ENCODE measurements at places on chromosomes 2 and 18.
A peak's percentile ranks its signal among the peaks of the same experiment; 100 is the strongest.

- DNase-seq: no peak
Measured at GRCh38 chr18:79878741-79879378, 72.6 kb downstream of the SLC66A2 start.

DNA sequence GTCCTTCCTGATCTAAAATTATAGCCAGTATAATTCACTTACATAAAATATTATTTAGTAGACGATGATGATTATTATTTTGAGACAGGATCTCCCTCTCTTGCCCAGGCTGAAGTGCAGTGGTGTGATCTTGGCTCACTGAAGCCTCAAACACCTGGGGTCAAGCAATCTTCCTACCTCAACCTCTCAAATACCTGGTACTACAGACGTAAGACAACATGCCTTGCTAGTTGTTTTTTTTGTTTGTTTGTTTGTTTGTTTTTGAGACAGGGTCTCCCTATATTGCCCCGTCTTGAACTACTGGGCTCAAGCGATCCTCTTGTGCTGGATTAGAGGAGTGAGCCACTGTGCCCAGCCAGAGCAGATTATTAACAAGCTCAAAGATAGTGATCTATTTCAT, 399.1 kb upstream of the ZNF804A start:
- DNase-seq: no peak

DNA sequence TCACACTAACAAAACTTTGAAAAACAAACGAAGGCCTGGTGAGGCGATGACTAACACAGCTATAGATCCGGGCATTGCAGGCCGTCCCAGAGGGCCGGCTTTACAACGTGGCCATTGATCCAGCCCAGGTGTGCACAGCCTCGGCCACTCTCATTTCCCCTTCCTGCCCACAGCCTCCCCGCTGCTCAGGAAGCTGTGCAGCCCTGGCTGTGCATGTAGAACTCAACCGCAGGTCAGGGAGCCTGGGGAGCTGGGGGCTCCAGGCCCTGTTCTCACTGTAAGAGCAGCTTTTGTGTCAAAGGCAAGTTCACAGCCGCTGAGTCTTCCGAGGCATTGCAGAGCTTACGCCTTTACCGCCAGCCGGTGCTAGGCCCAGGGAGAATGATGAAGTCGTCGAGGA, 87.2 kb downstream of the LONRF2 start:
- DNase-seq: no peak

DNA sequence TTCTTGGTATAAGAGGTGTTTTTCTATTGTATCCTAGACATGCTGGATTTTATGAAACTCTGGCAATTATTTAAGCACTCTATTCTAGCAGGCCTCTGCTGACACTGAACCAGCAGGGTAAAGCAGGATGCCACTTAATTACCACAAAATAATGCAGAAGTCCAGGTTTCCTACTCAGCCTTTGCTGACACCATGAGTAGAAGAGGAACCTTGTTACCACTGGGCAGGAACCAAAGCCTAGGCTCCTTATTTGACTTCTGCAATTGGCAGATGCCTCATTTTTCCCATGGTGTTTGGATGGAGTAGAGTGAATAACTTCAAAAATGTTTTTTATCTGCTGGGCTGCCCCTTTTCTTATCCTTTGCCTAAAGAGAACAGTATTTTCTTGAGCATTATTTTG, 60.8 kb downstream of the THNSL2 start:
- DNase-seq: no peak

GRCh38 chr18:26656944-26657536, 108.7 kb upstream of the KCTD1 start:
- DNase-seq: no peak

DNA sequence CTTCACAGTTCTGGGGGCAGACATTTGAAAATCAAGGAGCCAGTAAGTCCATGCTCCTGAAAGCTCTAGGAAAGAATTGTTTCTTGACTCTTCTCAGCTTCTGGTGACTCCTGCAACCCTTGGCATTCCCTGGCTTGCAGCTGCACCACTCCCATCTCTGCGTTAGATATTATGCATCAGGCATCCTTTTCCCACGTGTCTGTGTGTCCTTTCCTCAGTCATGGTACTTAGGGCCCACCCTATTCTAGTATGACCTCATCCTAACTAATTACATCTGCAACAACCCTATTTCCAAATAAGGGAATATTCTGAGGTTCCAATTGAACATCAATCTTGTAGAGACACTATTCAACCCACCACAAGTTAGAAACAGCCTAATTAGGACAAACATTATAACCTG, 931.7 kb upstream of the CHAC2 start:
- no peak for DNase-seq

DNA sequence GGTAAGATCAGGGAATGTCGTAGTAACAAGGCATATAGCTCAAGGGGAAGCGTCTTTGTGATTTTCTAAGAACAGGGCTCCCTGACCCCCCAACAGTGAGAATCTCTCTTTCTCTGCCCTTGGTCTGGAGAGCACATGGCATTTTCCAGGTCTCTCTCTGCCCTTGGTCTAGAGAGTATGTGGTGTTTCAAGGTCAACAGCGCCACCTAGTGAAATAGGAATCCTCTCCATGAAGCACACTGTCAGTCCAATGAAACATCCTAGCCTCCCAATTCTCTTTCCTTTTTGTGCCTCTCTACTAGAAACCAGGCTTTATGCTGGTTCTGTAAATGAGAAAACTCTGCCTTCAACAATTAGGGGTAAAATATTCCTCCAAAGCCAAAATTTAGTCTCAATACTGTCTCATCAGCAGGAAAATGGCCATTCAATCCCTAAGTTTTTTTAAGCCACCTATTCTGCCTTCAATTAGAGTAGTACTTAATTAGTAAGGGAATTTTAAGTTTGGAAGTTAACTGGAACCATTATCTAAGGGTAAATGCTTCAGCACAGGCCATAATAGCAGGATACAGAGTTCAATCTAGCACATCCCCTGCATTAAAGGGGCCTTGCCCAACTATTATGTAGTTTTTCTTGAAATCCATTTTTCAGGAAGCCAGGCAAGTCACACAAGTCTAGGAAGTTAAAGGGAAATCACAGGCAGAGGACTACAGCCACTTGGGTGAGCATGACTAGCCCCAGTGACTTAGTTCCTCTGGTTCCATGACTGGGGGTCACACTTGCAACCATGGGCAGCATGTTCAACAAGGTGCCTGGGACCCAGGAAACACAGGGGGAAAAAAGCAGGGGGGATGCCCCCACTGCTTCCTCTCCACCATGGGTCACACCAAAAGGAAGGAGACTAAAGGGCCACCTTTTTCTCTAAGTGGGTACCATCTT, 12.4 kb downstream of the DYM start:
- DNase-seq: peak; percentile 38

DNA sequence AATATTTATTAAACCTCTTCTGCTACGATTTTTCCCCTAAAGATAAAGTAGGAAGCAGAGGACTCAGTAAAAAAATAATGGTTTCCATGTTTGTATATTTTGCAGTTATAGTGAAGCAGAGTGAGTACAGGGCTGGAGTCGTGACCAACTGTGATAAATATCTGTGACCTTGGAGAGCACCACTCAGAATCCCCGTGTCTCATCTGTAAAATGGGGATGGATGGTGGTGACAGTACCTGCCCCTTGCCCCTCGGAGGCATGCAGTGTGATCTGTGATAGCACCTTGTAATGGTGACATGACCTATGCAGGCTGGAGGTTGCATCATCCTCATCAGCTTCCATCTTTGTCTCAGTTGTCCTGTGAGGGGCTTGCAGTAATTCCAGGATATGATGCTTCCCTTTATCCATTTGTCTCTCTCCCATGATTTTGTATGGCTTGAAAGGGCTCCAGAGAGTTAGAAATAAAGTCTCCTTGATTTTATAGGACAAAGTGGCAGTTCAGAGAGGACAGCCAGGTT, 5.5 kb downstream of the TTL start:
- no peak for DNase-seq

GRCh38 chr2:17813010-17813741, 3.1 kb upstream of the MSGN1 start:
- DNase-seq: no peak

DNA sequence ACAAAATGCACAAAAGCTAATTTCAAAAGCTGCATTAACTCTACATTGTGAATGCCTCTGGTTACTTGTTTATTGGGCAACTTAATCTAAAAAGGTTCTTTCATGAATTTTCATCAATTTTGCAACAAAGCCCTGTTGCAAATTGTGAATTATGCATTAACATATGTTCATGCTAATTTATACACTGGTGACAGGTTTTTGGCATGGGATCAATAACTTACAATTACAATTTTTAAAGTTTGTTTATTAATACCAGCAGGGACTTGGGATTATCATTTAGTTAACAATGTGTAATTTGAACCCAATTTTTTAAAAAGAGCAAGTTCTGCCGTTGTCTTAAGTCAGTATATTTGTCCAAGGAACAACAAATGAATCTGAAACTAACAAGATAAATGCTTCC, 183.6 kb downstream of the DCC start:
- DNase-seq: no peak

DNA sequence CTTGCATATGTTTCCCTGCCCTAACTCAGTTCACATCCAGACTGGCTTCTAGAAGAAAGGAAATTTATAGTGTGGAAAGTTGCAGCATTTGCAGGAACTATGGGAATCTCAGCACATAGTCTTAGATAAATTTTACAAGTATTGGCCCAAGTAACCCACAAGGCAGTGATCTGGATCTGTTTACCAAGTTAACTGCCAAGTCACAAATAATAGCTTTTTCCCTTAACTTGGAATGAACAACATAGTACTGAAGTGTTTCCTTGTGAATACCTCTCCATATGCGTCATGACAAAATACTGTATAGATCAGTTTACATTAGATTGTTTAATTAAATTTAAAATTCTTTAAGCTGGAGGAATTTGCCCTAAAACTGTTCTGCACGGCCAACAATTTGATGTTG, 255.8 kb upstream of the EPAS1 start:
- DNase-seq: no peak

DNA sequence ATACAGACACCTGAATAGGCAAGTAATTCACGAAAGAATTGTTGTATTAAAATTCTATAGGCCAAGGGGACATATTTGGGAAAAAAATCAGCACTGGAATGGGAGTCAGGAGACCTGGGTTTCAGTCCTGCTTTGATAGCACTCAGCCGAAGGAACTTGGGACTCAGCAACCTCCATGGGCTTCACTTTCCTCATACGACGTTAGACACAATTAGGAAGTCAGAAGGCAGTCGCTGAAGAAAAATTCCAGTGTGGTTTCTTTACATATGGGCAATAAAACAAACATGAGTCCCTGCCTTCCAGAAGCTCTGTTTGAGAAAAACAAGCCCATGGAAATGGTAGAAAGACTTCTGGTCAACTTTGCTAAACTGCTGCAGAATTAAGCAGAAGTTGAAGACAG, 15.1 kb upstream of the CYRIA start:
- DNase-seq: no peak

DNA sequence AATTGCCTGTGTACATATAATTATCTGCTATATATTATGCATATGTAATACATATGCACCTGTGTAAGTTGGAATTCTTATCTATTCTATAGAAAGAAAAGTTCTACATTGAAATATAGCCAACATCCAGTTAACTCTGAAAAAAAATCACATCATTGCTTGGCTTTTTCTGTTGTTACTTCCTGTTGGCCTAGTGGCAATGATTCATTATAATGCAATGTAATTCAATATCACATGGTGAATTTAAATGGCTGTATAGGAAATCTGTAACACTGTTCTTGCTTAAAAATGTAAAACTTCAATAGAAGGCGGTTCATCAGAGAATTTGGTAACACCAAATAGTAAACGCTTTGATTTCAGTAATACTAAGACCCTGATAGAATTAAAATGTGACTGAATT, 44.5 kb upstream of the MAP4K3 start:
- no peak for DNase-seq

DNA sequence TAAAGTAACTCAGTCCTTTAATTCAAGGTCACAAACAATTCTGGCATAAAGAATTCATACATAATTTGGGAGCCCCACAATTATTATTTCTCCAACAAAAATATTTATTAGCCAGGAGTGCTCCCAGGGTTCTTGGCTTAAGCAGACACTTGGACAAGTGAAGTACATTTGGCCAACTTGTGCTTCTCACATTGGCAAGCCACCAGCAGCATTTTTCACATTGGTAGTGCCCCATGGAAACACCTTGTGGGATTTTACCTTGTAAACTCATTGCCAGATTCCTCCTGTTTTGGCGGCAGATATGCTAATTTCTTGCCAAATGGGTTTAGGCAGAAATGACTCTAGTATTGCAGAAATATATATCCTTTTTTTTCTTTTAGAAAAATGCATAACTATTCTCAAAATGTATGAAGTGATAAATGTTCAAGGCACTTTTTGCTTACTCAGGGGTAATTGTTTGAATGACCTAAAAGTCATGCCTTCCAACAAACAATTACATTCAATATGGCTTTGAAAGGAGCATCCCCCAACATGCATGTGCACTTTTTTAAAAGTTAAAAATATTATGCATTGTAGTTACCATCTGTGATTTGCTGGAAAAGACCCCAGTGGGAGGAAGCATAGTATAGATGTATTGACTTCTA, 113.5 kb downstream of the CSRNP3 start:
- no peak for DNase-seq

- no peak for DNase-seq
Measured at GRCh38 chr2:155169317-155169716, 470.8 kb downstream of the KCNJ3 start.

DNA sequence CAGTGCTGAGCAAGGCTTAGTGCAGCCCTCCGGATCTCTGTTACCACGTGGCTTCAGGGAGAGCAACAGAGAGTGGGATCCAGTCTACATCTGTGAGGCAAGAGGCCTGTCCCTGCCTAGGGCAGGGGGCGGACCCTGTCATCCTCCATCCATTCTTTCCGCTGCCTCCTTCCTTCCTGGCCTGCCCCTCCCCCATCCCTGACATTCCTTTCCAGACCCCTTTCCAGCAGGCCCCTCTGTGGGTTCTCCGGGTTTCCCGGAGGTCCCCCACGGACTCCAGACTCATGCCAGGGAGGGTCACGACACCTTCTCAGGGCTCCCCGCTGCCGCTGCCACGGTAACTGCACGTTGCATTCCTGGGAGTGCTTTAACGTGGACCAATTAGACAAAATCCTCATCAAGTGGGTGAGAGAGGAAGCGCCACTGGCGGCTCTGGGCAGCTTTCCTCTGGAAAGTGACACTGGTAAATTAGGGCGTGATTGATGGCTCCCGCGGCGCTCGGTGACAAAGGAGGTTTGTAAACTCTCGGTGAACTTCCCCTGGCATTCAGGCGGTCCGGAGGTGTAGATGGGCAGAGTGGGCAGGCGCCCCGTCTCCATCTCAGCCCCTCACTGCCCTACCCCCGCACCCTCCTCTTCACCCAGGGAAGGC, 11.4 kb downstream of the ATOH8 start:
- peak; percentile 90 for DNase-seq

DNA sequence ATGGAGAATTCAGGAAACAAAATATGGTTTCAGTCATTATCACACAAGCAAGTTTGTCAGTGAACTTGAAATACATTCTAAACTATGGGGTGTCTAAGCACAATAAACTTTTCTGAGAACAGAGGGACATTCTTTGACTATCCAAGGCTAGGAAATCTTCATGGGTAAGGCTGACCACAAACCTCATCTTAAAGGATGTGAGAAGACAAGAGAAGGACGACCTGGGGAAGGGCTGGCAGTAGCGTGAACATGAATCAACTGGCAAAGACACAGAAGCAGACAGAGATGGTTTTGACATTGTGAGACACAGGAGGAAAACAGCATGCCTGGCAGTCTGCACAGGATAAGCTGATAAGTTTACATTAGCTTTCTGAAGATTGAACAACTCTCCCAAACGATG, 752.4 kb upstream of the SLC8A1 start:
- DNase-seq: no peak

GRCh38 chr18:70329071-70329470, 40.2 kb downstream of the SOCS6 start:
- DNase-seq: no peak
